ENCODE measurements at places on chromosomes 16 and 17. TPM values are rescaled to one million over a fixed set of nuclear protein-coding genes. Genes with fewer than 3 reads are reported as not detected.

The AIPL1 gene
- total RNA-seq: not detected

The MSI2 gene
- total RNA-seq: 178 TPM

The AANAT gene
- not detected for total RNA-seq

The RNF43 gene
- total RNA-seq: 0.17 TPM

The GCGR gene
- total RNA-seq: not detected

The RGS9 gene
- total RNA-seq: 4.6 TPM

The KRTAP4-6 gene
- not detected for total RNA-seq

The TMED6 gene
- 2.4 TPM for total RNA-seq

Measured in T-helper 1 cell treated with Interleukin-12 subunit alpha and Interleukin-12 subunit beta and Interleukin-4 antibody, amounts not matched to agents 30 ng/mL and 1 ng/mL, for 36 hours (primary cell).